Stimulated activated CD4-positive, alpha-beta T cell treated with anti-CD3 and anti-CD28 coated beads, Interleukin-2, amount 100 ng/mL, for 24 hours (primary cell): ENCODE measurements at places on chromosomes 13 and 19.

DNA sequence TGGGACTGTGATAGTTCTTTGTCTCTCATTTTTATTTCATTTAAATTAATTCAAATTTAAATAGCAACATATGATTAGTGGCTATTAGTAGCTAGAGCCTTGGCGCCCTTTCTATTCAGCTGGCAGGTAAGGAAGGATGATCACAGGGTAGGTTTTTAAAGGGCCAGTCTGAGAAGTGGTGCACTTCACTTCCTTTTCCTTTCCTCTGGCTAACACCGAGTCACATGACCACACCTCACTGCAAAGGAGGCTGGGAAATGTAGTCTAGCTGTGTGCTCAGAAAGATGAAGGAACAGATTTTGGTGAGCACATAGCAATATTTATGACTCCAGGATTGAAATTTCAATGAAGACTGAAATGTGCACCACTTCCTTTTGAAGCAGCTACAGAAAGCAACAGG, 128.7 kb downstream of the TSHZ3 start:
- DNase-seq: no peak

DNA sequence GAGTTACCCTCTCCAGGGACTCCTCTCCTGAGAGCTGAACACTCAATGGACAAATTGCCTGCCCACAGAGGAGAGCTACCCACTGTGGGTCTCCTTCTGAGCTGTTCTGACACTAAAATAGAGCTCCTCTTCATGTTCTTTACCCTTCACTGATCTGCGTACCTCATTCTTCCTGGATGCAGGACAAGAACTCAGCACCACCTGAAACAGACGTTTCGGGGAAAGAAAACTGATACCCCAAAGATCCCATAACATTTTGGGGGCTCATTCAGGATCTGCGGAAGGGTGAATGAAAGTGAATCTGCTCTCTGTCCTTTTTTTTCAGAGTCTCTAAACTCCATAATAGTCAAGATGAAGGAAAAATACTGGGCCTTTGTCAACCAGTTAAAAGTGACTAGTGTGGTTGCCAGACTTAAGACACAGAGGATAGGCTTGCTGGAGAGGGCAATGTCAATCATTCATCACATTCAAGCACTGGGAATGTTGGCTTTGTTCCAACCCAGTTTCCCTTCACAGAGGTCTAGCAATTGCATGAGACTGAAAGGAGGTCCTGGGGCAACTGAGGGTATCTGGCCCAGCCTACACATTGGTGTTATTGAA, 136.7 kb upstream of the SLITRK6 start:
- DNase-seq: no peak

- DNase-seq: no peak
Measured at GRCh38 chr19:426725-427445, 17.9 kb upstream of the C2CD4C start.

GRCh38 chr19:1789261-1790041, 22.6 kb downstream of the ATP8B3 start:
- no peak for DNase-seq
